Stimulated activated CD4-positive, alpha-beta T cell treated with anti-CD3 and anti-CD28 coated beads, Interleukin-1b, Interleukin-23, amount 100 ng/mL, for 1 hour (primary cell): ENCODE measurements at places on chromosomes 3 and 15.

DNA sequence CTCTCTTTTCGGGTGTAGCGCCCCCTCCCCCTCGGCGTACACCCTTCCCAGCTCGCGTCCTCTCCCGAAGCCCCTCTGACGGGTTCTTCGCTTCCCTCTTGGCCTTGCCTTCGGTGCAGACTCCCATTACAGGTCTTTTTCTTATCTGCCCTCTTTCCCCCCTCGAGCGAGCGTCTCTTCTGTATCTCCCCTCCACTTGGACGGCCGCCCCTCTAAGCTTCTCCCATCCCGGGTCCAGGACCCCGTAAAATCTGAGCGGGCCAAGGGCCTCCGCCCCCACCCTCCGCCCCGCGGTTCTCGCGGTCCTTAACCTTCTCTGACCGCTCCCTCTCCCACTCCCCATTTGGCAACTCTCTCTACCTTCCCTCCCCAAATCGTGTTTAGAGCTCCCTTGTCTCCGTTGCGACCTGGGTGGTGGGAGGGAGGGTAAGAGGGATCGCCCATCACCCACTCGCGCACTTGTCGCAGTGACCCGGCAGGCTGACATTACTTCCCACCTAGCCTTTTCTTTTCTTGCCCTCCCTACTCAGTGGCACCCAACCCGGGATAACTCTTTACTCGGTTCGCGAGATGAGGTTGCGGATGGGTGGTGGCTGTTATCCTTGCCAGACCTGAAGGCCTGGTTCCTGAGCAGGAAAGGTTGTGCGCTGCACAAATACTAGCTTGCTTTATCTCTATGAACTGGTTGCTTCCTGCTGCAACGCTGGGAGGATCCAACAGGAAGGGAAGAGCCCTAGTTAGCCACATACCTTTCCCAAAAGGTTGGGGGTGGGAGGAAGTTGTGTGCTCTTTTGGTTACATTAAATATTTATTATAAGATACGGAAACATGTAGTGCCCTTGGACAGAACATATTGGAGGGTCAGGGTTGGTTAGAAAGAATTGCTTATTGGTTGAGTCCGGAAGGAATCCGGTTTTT lies 922 bp downstream of the RAB11A start:
- DNase-seq: no peak

DNA sequence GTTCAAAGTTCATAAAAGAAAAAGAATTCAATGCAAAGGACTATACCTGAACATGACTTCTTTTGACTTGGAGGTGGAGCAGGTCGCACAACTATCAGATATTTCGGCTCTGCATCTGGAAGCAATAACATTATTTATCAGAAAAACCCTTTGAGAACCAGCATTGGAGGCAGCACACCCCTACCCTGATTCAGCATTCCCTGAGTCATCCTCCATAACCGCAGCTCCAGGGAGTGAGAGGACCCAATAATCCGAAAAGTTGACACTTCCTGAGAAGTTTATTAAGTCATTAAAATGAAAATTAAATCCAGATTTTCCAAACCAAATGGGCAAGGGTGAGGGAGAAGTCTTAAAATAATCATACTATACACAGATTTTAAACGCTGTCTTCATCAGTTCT lies 90.6 kb downstream of the ABI3BP start:
- no peak for DNase-seq

- DNase-seq: no peak
These were observed 67.4 kb downstream of the PIK3R4 start for GRCh38 chr3:130679218-130679617.

DNA sequence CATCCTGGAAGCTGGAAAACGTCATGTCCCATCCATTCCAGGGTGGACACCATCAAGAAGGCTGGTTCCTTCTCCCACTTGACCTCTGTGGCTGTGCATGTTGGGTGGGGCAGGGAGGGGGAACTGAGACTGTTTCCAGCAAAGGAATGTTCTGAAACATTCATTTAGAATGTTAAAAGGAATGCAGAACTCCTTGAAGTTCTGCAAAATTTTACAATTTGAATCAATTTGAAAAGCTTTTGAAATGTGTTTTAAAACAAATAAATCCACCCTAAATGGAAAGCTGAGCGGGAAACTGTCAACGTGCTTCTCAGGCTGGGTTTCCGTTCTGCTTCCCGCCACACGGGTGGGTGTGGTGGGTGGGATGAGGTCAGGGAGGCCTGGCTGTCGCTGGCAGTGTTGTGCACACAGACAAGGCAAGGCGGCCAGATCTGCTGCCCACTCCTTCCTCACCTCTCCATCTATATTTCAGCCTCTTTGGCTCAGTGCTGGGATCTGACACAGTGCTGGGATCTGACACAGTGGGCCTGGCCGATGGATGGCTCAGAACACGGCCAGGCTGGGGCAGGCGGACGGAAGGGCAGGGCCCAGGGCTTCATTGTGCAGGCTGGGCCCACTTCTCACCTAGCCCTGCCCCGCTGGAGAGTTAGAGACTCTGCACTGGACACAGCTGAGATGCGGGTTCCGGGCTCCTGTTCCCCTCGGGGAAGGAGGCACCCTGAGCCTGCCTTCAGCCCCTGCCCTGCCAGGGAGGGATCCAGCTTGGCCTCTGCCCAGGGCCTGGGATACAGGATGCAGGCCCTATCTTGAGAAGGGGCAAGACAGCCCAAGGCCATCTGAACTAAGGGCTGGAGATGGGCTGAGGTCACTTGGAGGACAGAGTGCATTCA lies 110.4 kb downstream of the TMEM266 start:
- no peak for DNase-seq

DNA sequence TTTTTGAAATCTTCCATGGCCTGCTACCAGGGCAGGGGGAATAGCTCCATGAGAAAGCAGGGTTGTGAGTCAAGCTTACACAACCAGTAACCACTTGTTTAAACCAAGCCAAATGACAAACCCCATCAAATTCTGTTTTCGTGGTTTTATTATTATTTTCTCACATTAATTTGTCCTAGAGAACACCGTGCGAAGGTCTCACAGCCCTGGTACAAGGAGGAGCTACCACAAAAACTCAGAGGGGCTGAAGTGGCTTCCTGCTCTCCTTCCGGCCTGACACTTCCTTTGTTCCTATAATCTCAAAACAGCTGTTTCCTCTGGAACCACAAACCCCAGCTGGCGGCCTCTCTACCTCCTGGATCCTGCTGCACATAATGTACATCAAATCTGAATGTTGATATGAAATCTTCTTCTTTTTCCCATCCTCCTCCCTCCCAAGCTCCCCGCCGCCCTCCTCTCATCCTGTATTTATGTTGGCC lies 375.9 kb downstream of the MCTP2 start:
- no peak for DNase-seq

- no peak for DNase-seq
These were observed 1028.1 kb downstream of the NTRK3 start for GRCh38 chr15:87228460-87228859.

- DNase-seq: no peak
These were observed 186.8 kb downstream of the CHST2 start for GRCh38 chr3:143306407-143306806.

GRCh38 chr3:133274477-133274876 lies 125.4 kb upstream of the BFSP2 start:
- no peak for DNase-seq

GRCh38 chr3:101879623-101880284 lies 30.4 kb downstream of the NFKBIZ start:
- no peak for DNase-seq

GRCh38 chr3:62101488-62101887 lies 271.9 kb downstream of the FEZF2 start:
- DNase-seq: no peak

GRCh38 chr3:119659606-119660291 lies 640 bp downstream of the POPDC2 start:
- DNase-seq: no peak

DNA sequence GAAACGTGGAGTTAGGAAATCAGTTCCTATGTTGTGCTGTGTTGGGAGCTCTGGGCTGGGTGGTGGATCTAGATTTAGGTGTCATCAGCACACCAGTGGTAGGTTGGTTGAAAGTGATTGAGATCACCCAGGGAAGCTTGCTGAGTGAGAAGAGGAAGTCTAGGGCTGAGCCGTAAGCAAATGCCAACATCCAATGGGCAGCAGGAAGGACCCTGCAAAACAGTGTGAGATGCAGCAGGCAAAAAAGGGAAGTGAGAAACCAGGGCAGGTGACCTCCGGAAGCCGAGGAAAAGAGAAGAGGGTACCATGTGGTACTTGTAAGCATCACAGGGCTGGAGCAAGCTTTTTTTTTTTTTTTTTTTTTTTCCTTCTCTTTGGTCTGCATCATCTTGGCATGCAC lies 15.9 kb upstream of the COPG1 start:
- DNase-seq: no peak

- DNase-seq: no peak
These were observed 91.4 kb downstream of the NFKBIZ start for GRCh38 chr3:101940521-101941317.

- DNase-seq: no peak
These were observed 60.6 kb upstream of the GAP43 start for GRCh38 chr3:115562636-115563267.

- DNase-seq: no peak
These were observed 560.8 kb downstream of the MCTP2 start for GRCh38 chr15:94792196-94792595.

DNA sequence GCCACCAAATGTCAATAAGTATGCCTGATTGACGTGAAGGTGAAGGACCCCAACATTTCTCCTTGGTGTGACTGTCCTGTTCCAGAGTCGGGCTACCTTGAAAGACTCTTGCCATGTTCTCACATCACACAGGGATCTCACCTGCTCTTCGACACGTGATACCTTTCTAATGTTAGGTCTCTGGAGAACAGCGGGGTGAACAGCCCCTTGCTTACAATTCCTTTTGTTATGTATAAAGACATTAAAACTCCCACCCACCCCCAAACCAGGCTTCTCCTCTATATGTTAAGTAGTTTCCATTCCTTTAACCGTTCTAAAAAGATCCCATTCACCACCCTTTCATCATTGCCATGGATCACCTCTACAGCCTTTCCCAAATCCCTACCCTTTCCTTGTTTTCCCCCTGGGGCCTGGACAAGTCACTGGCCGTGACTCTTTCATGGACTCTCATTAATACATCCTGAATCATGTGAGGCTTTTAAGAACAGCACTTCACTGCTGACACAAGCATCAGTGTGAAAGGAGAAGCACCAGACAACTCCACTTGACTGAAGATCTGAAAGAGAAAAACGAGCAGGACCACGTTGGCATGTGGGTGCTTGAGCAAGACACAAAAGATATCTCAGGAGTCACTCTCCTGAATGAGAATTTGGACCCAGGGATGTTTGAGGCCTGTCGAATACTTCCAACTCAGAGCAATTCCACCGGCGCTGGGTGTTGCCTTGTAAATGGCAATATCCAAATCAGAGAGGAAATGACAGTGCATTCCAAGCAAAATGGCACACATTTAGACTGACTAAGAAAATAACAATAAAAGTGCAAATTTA lies 115.0 kb downstream of the FOXP1 start:
- no peak for DNase-seq

DNA sequence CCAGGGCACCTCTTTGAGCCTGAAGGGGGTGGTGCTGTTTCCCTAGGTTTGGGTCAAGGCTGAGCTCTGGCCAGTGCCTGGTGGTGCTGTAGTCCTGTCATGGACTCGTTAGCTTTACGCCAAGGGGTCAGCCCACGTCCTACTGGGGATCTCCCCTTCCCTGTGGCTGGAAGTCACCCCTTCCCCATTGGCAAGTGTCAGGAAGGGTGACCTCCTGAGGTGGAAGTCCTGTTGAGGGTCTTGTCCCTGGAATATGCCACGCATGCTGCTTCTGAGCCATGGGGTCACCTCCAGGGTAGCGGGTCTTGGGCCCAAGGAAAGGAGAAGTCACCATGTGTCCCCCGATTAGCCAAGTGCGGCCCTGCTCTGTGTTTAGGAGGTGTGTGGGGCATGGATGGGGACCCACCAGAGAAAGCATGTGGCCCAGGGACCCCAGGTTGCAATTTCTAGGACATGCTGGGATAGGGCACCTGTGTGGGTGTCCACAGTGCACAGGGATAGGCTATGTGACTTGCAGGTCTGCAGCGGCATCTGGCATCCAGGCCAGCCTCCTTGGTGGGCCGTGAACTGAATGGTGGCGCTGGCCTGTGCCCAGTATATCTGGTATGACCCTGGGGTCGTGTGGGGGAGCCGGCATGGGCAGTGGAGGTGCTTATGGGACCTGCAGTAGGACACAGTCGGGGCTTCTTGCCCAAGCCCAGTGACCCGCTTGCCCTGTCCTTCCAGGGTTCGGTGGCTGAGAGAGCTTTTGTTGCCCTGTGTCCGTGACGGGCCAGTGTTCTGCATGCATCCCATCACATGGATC lies 226.7 kb downstream of the SNRPN start:
- DNase-seq: no peak

GRCh38 chr15:52710050-52710707 lies 31.0 kb upstream of the ATOSA start:
- DNase-seq: no peak

DNA sequence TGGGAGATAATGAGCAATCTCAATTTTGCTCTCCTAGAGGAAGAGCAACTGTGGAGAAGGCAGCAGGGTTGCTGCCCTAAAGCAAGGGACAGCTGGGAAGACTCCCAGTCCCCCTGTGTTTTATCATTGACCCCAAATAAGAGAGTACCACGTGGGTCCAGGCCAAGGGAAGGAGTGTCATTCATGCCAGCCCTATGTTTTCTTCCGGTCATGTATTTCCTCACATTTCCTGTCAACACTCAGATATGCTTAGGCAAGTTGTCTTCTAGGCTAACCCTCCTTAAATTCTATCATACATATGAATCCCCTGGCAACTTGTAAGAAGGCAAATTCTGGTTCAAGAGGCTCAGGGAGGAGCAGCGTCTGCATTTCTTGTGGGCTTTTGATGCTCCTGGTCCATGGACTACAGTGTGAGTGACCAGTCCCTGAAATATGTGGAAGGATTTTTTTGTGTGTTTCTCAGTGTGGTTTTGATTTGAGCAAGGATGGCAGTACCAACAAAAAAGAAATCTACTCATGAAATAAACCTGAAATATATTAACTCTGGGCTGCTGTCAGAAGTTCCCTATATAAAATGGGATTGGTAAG lies 31.9 kb upstream of the RPP14 start:
- DNase-seq: no peak
